ENCODE measurements at places on chromosomes 16 and 17.

- no peak for DNase-seq
Observed at GRCh38 chr17:74766413-74766812, 9.7 kb downstream of the NAT9 start.

DNA sequence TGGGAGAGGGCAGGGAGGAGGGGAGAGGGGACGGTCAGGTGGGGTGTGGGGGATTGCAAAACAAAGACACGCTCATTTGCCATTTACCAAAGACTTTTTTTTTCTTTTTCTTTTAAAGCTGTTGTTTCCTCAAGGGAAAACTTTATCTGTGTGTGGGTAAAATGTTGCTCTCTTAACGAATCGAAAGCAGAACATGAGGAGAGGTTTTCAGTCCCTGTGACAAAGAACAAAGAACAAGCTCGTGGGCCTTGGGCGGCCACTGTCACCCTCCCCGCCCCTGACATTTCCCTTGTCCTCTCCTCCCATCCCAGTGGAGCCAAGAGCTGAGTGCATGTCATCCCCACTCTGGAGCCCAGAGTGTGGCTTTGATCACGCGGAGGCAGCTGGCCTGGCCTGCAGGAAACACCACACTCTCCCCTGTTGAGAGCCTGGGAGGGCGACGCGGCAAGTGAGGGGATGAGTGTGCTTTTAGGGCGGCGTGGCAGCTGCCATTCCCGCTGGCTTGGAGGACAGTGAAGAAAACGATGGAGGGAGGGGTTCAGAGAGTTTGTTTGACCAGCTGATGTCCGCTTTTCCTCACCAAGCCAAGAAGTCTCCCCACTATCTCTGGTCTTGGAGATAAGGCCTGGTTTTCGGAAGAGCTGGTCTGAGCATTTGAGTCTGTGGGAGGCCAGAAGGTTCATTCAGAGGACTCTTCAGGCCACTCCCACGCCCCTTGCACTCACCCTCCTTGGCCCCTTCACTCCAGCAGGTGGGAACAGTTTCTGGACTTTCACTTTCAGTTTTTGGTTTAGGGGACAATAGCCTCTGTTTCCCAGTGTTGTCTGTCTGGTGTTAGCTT, 11.4 kb downstream of the CCR7 start:
- no peak for DNase-seq

DNA sequence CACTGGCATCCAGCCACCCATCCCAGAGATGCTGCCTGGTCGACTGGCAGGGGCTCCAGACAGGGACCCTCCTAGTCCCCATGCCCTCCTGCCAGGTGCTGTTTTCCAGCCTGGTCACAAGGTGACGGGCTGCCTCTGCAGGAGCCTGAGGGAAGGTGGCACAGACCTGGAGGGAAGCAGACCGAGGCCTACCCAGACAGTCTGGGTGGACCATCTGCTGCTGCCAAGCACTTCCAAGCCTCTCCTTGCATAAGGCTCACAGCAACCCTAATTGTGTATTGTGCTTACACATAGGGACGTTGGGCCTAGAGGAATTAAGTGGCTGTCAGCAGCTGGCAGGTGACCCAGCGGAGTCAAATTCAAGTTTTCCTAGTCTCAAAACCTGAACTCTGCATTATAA, 90.1 kb upstream of the KCNJ18 start:
- no peak for DNase-seq

DNA sequence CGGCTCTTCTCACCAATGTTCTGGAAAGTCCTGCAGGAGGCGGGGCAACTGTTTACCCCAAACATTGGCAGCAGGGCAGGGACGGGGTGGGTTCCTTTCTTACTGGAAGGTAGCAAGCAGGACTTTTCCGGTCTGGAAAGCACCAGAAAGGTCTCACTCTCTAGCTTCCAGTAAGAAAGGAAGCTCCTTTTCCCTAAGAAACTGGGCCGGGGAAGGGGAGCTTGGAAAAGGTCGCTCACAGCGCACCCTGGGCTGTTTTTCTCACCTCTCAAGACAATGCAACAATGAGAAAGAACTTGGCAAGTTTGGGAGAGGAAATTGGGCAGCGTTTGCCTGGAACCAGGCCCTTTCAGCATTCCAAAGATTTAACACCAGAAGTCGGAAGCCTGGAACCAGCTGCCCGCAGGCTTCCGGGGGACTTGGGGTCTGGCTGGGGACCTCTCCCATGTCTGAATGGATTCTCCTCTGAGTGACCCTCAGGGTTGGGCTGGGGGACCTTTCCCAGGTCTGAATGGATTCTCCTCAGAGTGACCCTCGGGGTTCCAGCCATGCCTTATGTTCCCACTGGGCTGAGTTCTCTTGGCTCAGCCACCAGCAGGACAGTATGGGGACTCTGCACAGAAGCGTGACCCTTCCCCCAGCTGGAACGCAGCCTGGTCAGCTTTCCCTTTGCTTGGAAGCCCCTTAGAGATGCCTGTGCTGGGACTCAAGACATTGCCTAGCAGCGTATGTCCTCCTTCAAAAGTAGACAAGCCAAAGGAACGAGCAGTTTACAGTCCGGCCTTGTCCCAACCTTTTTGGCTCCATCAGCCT, 166.5 kb upstream of the PLCG2 start:
- DNase-seq, result no peak

DNA sequence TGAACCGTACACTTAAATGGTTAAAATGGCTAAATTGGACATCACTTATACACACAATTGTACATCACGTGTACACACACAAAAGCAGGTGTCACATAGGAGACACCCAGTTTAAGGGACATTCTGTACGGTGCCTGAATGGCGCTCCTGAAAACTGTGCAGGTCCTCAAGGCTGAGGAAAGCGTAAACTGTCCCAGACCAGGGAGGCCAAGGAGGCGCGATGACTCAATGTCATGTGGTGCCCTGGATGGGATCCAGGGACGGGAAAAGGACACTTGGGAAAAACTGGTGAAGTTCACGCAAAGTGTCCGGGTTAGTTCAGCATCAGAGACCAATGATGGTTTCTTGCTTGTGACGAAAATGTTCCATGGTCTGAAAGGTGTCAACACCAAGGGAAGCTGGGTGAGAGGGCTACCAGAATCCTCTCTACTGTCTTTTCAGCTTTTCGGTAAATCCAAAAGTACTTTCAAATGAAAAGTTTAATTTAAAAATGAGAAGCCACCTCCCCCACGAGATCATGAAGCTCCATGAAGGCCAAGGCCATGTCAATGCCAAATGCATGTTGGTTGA, 112.2 kb downstream of the CMIP start:
- DNase-seq, result no peak

GRCh38 chr17:65898651-65899050, 293.3 kb downstream of the CEP112 start:
- DNase-seq, result no peak

GRCh38 chr16:15880434-15881308, 7.7 kb downstream of the CEP20 start:
- DNase-seq, result no peak

DNA sequence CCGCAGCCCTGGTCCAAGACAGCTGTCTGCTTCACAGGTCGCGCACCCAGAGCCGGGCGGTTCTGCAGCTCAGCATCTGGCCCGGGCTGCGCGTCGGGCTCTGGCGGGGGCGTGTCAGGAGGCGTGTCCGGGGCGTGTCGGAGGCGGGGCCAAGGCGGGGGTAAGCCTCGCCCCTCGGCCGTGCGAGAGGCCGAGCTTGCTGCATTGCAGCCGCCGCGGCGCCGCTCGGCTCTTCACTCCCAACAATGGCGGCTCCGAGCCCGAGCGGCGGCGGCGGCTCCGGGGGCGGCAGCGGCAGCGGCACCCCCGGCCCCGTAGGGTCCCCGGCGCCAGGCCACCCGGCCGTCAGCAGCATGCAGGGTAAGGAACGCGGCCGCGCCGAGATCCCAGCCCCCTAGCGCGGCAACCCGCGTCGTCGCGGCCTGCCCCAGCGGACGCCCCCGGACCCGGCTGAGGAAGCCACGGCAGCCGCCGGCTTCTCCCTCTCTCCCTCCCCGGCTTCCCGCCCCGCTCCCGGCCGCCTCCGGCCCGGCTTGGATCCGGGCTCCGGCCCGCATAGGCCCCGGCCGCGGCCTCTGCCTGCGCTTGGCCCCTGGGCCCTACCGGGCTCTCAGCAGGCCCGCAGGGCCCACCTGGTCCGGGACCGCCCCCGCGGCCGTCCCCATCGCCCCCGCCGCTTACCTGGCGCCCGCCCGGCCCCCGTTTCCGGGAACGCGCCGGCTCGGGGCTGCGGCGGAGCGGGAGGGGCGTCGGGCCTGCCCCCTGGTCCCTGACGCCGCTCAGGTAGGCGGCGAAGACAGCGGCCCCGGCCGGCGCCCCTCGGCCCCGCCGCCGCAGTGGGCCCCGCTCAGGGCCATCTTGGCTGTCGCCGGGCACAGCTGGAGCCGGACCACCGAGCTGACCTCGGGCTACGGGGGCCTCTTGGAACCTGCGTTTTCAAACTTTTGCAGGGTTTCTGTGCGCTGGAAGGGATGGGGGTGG, at the start of gene MAP2K4:
Gene MAP2K4, plus strand, starts transcription at position 236 of the 981 bp plus-strand sequence. Its CDS starts 10 bp downstream, at position 246.
- DNase-seq, result peak; percentile 87

- no peak for DNase-seq
Observed at GRCh38 chr16:4033951-4034350, 82.3 kb downstream of the ADCY9 start.

GRCh38 chr17:62737513-62737912, 70.6 kb downstream of the MARCHF10 start:
- no peak for DNase-seq

DNA sequence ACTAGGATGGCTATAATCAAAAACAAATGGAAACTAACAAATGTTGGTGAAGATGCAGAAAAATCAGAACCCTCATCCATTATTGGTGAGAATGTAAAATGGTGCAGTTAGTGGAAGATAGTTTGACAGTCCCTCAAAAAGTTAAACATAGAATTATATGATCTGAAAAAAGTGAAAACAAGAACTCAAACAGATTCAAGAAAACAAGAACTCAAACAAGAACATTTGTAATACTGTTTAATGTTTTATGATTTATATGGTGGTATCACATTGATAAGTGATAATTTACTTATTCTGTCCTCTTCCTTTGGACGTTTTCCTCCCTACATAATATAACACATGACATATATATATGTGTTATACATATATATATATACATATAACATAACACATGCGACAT, 12.0 kb downstream of the USP31 start:
- no peak for DNase-seq

DNA sequence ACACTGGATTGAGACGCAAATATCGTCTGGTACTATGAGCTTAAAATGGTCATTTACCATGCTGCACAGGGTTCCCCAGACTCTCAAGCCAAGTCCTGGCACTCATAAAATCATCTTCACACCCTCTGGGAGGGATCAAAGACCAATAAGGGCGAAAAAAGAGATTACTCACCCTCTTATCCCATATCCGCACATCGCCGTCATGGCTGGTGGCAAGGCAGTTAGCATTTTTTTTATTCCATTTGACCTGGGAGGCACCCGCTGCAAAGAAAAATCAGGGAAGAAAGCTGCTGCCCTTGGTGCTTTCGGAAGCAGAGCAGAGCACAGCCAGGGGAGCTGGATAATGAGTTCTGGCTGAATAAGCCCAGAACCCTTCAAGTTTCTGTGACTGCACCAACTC, 42.4 kb downstream of the WDR59 start:
- no peak for DNase-seq

DNA sequence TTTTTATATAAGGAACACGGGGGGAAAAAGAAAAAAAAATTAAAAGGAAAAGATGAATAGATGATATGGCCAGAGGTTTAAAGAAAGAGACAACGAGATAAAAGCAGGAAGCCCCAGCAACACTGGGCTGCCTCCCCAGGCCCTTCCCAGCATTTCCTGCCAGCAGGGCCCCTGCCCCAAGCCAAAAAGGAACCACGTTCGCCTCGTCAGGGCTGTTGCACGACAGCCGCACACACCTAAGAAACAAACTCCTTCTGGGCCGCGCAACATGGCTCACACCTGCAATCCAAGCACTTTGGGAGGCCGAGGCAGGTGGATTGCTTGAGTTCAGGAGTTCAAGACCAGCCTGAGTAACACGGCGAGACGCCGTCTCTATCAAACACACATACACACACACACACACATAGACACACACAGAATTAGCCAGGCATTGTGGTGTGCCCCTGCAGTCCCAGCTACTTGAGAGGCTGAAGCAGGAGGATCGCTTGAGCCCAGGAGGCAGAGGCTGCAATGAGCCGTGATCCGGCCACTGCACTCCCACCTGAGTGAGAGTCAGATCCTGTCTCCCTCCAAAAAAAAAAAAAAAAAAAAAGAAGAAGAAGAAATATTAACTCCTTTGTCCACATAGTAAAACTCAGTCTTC, 83.0 kb downstream of the ANKRD11 start:
- no peak for DNase-seq

GRCh38 chr17:57313097-57313835, 56.9 kb downstream of the MSI2 start:
- no peak for DNase-seq

- no peak for DNase-seq
Observed at GRCh38 chr16:10754941-10755340, 11.3 kb downstream of the NUBP1 start.

GRCh38 chr16:180101-180675, at the start of gene HBQ1:
Gene HBQ1, plus strand, starts transcription at chr16:180459. Its CDS starts 28 bp downstream, at chr16:180487.
- peak; percentile 19 for DNase-seq

DNA sequence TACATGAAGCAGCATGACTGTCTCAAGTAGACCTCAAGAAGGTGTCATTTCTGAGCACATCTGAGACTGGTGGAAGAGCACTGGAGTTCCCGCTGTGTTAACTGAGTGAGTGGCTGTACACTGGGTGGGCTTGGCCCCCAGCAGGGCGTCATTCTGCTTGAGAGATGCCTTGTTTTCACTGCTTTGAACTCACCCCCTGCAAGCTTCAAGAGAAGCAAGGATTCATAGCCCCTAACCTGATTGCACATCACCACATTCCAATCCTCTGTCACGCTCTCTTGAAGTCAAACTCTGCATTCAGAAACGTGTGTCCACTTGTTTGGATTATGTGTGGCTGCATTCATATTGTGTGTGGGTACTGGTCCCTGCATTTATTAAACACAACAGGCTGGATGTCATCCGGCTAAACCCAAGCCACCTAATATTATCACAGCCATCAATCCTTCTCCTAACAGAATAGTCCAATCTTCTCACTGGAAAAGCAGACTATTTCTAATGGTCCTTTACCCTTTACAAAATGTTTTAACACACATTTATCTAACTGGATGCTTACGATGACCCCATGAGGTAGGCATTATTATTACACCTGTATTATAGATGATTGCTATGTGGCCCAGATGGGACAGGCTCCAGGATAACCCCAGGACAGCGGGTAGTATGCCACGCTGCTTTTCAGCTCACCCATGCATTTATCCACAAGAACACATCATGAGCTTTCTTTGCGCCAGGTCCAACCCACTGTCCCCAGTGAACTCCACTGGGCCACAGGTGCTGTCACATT, 76.3 kb downstream of the USP31 start:
- no peak for DNase-seq

GRCh38 chr17:1762901-1763898, 1.3 kb downstream of the SERPINF1 start:
- no peak for DNase-seq

- DNase-seq, result no peak
Observed at GRCh38 chr17:80737106-80738019, 192.7 kb downstream of the RPTOR start.

All from stimulated activated CD8-positive, alpha-beta memory T cell treated with anti-CD3 and anti-CD28 coated beads, Interleukin-15, amount 100 ng/mL, for 48 hours (primary cell).